Esophagus squamous epithelium (tissue), 5 donors: ENCODE measurements at places on chromosomes 3 and 15.

- DNase-seq, result no peak
Observed at GRCh38 chr3:122691195-122691594, 10.6 kb downstream of the PARP14 start.

DNA sequence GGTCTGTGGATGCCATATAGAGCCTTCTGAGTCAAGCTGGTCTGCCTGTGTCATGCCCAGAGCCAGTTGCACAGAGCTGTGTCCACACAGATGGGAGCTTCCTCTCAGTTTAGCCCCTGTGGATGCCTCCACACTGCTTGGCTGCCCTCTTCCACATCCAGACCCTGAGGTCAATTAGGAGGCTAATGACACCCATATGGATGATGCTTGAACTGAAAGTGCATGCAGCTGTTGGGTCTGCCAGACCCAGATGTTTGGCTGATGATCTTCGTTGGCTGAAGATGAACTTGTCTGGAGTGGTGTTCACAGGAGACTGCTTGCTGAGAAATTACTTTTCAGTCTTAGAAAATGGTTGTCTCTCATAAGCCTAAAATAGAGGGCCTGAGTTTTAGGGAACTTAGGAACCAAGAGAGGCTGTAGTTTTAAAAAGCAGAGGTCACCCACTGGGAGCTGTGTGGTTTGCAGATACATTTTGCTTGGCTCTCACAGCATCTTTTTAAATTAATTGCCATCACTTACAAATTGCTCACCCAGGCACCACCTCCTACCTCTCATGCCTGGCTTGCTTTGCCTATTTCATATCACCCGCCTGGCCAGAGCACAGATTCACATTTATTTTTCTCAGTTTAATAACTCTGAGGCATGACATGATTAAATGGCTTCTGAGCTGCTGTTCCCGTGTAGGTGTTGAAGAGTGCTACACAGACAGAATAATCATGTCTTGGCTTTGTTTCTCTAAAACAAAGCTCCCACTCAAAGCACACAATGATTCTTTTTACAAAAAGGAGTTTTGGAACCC lies 176.1 kb downstream of the MINAR1 start:
- no peak for DNase-seq

DNA sequence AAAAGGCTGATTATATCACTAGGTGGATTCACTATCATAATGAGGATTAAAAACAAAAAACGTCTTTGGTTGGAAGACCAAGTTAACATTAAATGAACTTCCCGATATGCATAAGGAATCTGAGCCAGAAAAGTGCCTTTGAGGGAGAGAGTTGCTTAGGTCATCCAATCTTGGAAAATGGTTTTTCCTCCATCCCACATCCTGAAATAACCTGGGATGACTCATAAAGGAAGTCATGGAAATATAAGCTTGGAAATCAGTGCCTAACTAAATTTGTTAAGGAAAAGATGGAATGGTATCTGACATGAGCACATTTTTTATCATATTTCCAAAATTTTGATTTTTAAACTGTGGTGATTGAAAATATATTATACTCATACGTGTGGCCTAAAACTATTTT lies 66.0 kb downstream of the KBTBD8 start:
- DNase-seq, result no peak

GRCh38 chr15:70801109-70801508 lies 37.8 kb upstream of the UACA start:
- DNase-seq, result no peak
